ENCODE measurements at places on chromosomes 1 and 21. TPM values are rescaled to one million over a fixed set of nuclear protein-coding genes. Genes with fewer than 3 reads are reported as not detected.

GRCh38 chr1:30507401-30508174 lies 215.8 kb downstream of the MATN1 start:
- no peak for DNase-seq

GRCh38 chr1:180930687-180931086 lies 18.0 kb downstream of the KIAA1614 start:
- DNase-seq = no peak

- DNase-seq = no peak
These were observed 51.9 kb downstream of the LRRN2 start for GRCh38 chr1:204633665-204634064.

GRCh38 chr1:233704170-233704897 lies 90.4 kb downstream of the KCNK1 start:
- DNase-seq = no peak

- no peak for DNase-seq
These were observed 106.8 kb downstream of the EPHB2 start for GRCh38 chr1:22817462-22817861.

DNA sequence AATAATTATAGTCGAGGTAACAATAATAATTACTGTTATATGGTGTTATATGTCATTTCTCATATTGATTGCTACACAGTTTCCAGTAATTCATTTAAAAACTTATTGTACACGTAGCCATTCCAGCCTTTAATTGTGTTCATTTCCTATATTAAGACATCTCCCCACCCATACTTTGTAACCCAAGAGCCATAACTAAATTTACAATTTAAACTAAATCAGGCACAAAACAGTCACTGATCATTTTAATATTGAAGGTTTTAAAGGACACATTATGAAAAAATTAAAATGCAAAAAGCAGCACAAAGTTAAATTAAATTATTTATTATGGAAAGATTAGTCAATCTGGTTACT lies 487.0 kb downstream of the DPYD start:
- no peak for DNase-seq

- DNase-seq = no peak
These were observed 70.8 kb downstream of the JAK1 start for GRCh38 chr1:64895500-64895899.

DNA sequence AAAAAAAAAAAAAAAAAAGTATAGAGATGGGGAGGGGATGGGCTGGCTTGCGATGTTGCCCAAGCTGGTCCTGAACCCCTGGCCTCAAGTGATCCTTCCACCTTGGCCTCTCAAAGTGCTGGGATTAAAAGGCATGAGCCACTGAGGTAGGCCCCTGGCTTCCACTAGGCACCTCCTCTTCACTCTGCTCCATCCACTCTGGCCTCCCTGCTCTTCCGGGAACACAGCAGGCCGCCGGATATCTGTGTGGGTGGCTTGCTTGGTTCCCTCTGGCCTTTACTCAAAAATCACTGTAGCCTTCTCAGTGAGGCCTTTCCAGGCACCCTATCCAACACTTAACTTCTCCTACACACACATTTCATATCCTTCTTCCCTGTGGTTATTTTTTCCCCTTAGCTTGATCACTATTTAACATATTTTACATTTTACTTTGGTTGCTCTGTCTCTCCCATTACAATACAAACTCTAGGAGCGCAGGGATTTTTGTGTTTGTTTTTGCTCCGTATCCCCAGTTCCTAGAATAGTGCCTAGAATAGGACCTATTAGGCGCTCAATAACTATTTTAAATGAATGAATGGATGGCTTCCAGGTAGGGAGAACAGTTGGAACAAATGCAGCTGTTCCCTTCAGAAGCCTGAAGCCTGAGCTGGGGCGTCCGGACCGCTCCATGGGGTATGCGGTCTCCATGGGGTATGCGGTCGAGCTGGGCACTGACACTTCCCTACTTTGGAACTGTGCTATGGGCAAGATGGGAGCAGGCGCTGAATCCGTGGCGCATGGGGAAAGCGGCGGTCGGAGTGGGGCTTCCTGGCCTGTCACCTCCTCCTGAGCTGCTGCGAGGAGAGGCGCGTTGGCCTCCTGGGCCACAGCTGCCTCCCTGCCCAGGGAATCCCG lies 46.7 kb downstream of the H3-3A start:
- DNase-seq = no peak

- no peak for DNase-seq
These were observed 37.5 kb upstream of the DAB1 start for GRCh38 chr1:57461405-57461804.

DNA sequence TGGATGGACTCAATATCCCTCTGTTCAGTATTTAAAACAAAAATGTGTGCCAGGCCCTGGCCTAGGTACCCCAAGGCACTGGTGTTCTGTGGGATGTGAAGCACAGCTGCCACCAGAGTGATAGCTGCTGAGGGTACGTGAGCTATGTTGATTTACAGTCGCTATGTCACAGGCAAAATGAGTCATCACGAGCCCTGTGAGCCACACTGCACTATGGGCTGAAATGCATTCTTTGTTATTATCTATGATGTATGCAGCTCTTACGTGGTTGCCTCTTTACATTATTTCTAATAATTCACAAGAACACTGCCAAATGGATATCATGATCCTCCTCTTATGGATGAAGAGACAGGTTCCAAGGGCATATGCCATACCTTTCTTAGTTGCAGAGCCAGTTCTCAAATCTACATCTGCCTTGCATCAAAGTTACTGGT lies 2.1 kb downstream of the TEX38 start:
- DNase-seq = no peak

- DNase-seq = no peak
These were observed 76.3 kb upstream of the LMO4 start for GRCh38 chr1:87252406-87252805.

Gene FAM72A
- not detected for polyA plus RNA-seq

GRCh38 chr1:212459656-212460055 lies 26.9 kb downstream of the NENF start:
- DNase-seq = no peak

Gene ACBD3
- 22.8 TPM for polyA plus RNA-seq

GRCh38 chr1:158107916-158108315 lies 72.8 kb upstream of the CD1D start:
- DNase-seq = no peak

Gene PBX1
- polyA plus RNA-seq = not detected

- DNase-seq = no peak
These were observed 360.5 kb upstream of the DAB1 start for GRCh38 chr1:57784356-57784755.

- no peak for DNase-seq
These were observed 48.2 kb downstream of the RPAP2 start for GRCh38 chr1:92346866-92347640.

Gene CD164L2
- not detected for polyA plus RNA-seq
